Osteocyte (in vitro differentiated cells): ENCODE measurements at places on chromosomes 13 and 19.

DNA sequence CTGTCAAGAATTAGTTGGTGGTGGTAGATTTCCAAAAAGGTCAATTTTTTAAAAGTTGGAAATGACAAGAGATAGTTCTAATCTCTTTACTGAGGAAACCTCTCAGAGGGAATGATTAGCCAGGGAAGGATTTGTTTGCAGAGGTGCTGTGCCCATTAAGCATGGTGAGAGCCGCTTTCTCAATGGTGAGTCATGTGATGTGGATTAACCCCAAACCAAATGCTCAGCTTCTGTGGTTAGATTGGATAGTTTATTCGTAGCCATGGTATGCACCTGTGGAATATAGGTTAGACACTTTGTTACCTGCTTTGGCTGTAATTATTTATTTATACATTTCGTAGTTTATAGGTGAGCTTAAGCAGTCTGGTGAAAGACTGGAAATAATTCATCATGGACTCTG, 7.1 kb downstream of the HNRNPM start:
- no peak for DNase-seq

- no peak for DNase-seq
Measured at GRCh38 chr13:52097197-52097596, 31.7 kb downstream of the NEK5 start.

GRCh38 chr19:53908935-53909415, at the start of gene CACNG7:
TSS of gene CACNG7 (plus strand) at chr19:53909278. CDS start at chr19:53912832, 3,554 bp downstream.
- no peak for DNase-seq

GRCh38 chr19:39021063-39021462, 11.3 kb downstream of the FBXO27 start:
- no peak for DNase-seq

DNA sequence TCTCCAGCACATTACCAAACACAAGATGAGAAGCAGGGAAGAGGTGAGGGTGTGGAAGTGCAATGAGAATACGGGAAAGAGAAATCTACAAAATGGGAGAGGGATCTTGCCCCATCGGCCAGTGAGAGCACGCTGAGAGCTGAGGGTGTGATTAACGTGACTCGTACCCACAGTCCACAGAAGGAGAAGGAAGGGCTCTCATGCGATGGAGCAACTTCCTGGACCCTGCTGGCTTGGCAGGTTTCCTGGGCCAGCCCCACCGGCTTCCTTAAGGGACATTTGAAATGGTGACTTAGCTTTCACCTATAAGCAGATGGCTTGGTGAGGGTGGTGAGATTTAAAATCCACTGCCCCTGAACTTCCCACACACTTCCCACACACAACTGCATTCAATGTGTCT, 740.1 kb downstream of the UQCRFS1 start:
- DNase-seq: no peak

GRCh38 chr13:88552966-88553365, 881.8 kb downstream of the SLITRK5 start:
- no peak for DNase-seq

- DNase-seq: no peak
Measured at GRCh38 chr13:73924607-73925006, 209.6 kb downstream of the KLF12 start.

DNA sequence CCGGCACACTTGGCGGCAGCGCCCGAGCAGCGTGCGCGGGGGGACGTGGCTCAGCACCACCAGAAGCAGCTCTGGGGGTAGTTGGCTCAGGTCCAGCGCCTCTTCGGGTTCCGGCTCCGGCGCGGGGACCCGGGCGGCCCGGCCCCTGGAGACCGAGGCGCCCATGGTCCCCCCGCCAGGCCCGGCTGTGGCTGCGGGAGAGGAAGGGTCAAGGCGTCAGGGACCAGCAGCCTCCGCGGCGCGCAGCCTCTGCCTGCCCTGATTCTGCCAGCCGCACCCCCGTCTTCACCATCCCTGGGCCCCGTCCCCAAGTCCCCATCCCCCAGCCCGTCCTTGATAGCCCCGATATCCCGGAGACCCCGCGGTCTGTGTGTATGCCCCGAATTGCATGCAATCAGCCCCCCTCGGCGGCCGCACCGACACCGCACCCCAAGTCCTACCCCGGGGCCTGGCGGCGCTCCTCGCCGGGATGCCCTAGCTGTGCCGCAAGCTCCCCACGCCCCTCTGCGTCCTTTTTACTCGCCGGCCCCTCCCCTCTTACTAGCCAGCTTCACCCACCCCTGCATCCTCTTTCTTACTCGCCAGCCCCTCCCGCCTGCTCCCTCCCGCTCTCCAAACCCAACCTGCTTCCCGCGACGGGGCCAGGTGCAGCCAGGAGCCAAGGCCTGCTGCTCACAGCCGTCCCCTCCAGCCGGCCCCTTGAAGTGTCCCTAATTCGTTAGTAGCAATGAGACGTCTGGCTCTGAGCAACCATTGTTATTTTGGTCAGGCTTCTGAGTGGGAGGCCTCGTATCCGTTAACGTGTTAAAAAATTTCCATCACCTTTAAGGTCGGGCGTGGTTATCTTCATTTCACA, at the start of gene FBXO27:
Gene FBXO27, minus strand, starts transcription at position 487 of the 856 bp plus-strand sequence. Its CDS starts 322 bp downstream, at position 165.
- DNase-seq: no peak

- DNase-seq: no peak
Measured at GRCh38 chr13:91142572-91142971, 204.9 kb upstream of the MIR17HG start.

- DNase-seq: no peak
Measured at GRCh38 chr19:50890422-50891252, 17.4 kb downstream of the KLK2 start.

- DNase-seq: no peak
Measured at GRCh38 chr19:51714848-51715247, 8.9 kb downstream of the HAS1 start.

DNA sequence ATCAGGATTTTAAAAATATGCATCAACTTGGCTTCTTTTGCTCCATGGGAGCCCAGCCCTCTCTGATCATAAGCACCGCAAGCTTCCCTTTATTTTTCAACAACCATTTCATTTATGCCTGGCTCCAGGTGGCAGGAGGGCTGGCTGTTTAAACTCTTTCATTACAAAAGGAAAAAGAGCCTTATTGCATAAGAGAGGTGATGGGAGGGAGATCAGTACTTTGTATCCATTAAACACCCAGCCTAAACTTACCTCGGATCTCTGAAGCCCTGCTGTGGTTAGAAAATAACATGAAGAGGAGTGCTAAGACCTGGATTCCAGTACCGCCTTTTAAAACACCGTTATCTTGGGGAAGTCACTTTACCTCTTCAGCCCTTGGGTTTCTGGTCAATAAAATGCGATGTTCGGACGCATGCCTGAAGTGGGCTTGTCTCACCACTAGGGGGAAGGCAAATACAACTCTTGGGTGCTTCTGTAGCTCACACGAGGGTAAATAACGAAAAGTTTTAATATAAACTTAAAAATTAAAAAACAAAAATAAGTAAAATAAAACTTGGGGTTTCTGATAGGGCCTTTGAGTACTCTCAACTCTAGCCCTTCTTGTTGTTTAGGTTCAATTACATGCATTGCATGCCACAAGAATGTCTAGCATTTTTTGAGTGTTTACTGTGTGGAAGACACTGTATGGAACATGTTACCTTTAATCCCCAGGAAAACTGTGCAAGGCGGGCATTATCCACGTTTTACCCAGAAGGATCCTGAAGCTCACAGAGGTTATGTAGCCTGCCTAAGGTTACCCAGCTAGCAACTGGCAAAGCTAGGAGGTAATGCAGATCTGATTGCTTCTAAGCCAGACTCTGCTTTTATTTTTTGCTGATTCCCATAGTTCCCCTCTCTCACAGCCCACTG, 240.3 kb downstream of the LMO7 start:
- DNase-seq: no peak

DNA sequence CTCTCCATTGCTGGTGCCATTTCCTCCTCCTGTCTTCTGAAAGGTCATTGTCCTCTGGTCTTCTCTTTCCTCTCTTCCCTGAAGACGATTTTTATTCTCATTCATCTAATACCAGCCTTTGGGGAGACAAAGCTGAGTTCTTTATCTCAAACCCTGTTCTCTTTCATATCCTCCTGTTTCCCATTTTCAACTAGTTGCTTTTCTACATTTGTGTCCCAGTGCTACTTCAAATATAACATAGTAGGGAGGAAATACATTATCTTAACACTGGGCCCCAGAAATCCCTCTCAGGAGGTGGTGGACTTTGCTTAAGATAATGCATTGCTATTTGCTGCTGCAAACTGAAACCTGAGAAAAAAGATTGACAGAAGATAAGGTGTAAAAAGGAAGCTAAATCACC, 159.1 kb downstream of the HS6ST3 start:
- DNase-seq: no peak

DNA sequence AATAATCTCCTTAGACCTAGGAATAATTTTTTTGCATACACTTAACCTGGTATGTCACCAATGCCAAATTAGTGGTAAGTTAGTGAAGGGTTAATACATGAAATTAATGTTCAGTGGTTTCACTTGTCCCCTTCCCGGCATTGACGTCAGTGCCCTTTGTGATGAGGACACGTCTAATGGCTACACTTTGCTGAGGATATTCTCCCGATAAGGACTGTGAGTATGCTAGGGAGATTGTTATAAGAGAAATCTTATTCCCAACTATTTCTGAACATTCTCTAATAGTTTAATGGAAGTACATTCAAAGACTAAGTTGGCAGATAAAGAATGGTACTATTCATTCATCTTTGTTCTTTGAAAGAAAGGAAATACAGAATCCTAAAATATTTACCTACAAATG, 102.4 kb downstream of the TNFRSF19 start:
- DNase-seq: no peak

DNA sequence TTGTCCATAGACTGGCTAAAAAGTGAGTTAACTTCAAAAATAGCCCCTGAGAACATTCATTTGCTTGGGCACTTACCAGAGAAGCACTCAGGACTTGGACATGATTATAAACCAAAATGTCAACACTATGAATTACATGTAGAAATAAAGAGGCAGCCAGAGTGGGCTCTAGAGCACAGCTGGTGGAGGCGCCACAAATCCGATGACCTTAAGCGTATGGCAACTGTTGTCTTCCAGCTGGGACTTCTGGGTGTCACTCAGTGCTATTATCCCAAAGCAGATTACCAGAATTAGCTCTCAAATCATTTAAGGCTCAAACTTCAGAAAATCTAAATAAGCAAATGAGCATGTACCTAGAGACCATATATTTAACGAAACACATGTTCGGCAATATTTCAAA, 1255.5 kb upstream of the SLC10A2 start:
- no peak for DNase-seq

GRCh38 chr19:42380155-42380554, 9.9 kb downstream of the CNFN start:
- no peak for DNase-seq

GRCh38 chr13:40124633-40125015, 469.2 kb downstream of the COG6 start:
- DNase-seq: no peak

DNA sequence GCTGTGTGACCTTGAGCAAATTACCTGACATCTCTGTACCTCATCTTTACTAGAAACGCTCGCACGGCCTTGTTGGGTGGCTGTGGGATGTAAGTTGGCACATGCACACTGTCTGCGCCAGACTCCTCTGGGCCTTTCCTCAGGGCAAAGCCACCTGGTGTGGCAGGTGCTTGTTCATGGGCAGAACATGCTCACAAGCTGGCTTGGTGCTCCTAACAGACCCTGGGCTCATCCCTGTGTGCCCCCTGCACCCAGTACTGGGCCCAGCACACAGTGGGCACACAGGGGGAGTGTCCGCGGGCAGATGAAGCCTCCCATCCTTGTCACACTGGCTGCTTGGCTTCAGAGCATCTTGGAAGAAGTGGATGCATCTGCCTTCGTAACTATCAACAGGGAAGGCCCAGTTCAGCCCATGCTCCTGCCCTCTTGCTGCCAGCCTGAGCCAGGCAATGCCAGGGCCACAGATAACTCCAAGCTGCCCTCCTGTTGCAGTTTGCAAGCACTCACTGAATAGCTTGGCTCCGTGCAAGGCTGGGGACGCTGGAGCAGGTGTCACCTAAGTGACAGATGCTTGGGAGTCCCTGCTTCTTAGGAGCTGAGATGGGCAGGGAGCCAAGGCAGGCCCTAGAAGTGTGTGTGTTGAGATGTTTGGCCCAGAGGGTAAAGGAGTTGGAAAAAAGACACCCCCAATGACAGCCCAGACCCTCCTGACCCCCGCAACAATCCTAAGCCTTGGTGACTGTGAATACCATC, 123.9 kb downstream of the TUBA3C start:
- peak; percentile 81 for DNase-seq

DNA sequence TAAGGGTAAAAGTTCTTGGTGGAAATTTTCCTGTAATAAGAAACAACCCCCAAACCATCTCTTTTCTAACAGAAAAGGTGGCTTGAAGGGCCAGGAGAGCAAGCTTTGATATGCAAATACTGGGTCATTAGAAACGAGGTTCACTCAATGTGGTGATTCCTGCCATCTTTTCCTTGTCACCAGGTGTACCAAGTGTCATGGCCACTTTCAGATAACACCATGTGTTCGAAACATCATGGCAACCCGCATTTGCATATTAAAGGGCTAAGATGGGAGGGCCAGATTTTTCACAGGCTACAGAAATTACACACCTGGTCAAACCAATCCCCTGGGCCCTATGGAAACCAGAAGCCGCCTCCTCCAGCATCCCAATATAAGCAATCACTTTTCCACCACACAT, 15.3 kb downstream of the LGALS16 start:
- DNase-seq: no peak

DNA sequence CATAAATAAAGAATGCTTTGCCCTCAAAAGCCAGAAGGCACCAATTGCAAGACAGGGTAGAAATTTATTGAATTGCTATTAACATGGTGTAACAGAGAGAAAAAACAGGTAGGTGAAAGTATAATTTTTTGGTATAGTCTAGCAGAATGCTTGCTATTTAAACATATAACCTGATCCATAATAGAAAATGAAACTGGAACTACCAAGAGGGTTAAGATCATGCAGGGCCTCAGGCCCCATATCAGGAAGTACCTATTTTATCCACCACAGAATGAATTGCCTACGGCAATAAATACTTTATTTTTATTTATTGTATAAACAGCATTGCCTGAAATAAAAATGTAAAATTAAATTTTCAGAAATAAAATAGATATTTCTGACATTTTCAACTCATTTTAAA, 159.5 kb downstream of the PRR20E start:
- no peak for DNase-seq

DNA sequence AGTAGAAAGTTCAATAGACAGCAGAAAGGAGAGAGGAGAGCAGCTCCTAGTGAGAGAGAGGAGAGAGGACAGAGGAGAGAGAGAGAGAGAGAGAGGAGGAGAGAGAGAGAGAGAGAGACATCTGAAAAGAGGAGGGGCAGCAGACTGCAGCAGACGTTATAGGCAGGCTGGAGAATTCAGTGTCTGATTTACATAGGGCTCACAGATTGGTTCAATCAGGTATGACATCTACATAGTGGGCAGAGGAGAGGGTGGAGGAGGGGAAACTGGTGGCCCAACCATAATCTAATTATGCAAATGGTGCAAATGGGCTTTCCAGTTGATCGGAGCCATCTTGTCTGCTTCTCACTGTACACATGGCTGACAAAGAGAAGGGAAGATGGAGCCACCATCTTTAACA, 221.3 kb upstream of the TRPC4 start:
- DNase-seq: no peak

- peak; percentile 66 for DNase-seq
Measured at GRCh38 chr19:42538841-42539709, 10.8 kb upstream of the CEACAM1 start.
